ENCODE measurements at places on chromosomes 1 and 21. TPM values are rescaled to one million over a fixed set of nuclear protein-coding genes. Genes with fewer than 3 reads are reported as not detected.

Gene KIF26B
- 0.65 TPM for total RNA-seq

Gene CFAP298
- 23.6 TPM for total RNA-seq

Gene ATP5PF
- 71.5 TPM for total RNA-seq

Gene KIAA1614
- total RNA-seq, result 4.9 TPM

Gene SYDE2
- total RNA-seq, result 1.3 TPM

Gene TRIM67
- total RNA-seq, result not detected

Gene C1orf87
- total RNA-seq, result not detected

Gene HES2
- 0.49 TPM for total RNA-seq

Gene PLA2G2A
- total RNA-seq, result 9.4 TPM

Gene SELP
- 0.54 TPM for total RNA-seq

Gene DEDD
- 22.8 TPM for total RNA-seq

Gene PSMB2
- total RNA-seq, result 47.1 TPM

Gene IFI44
- total RNA-seq, result 5.8 TPM

Gene INKA2
- total RNA-seq, result 28.8 TPM

Gene RIPK4
- total RNA-seq, result 5.1 TPM

Gene GOLT1A
- not detected for total RNA-seq

Gene CFHR5
- total RNA-seq, result not detected

Gene OR6K3
- not detected for total RNA-seq

Gene ZC3H12A
- total RNA-seq, result 13.6 TPM

All from cardiac atrium fibroblast (primary cell).